Brain (organoid and tissue), 16 donors: ENCODE measurements at places on chromosomes 4 and X. TPM values are rescaled to one million over a fixed set of nuclear protein-coding genes. Genes with fewer than 3 reads are reported as not detected.

RHOH gene
- not detected for polyA plus RNA-seq

DNA sequence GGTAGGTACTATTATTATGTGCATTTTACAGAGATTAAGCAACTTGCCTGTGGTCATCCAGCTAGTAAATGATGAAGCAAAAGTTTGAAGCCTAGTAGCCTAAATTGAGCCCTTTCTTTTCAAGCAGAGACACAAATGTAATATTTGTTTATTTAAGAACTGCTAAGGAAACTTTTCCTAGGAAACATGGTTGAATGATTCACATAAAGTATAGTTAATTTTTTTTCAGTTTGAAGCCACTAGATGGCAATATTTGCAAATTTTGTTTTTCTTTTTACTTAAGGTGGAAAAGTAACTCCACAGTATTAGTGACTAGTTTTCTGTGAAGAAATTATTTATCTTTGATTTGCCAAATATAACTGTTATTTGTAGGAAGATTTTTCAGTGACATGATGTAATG, 52.8 kb upstream of the ANKRD17 start:
- peak; percentile 55 for DNase-seq

DNA sequence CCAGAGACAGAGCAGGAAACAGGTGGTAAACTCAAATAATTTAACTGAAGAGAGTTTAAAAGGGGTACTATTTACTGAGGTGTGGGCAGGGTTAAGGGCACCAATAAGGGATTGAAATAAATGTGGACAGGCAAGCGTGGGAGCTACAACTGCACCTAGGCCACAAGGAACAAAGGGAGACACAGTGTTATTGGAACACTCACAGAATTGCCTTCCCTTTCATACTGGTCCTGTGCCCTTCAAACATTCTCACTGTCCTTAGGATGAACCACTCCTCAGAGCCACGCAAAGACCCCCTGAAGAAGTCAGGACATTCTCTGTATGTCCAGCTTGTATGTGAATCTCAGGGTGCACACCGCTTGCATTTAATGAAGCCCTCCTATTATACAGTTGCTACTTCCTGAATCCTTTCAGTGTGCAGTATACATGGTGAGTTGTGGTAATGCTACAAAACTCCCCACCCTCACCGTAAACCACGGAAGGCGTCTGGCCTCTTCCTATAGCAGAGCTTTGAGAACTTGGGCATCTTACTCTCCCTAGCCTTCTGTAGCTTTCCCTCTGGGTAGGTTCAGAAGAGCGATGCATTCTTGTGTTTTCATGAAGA, 9.6 kb upstream of the MRPL1 start:
- DNase-seq = no peak

CHST7 gene
- 9.9 TPM for polyA plus RNA-seq

NR0B1 gene
- 5.8 TPM for polyA plus RNA-seq

DNA sequence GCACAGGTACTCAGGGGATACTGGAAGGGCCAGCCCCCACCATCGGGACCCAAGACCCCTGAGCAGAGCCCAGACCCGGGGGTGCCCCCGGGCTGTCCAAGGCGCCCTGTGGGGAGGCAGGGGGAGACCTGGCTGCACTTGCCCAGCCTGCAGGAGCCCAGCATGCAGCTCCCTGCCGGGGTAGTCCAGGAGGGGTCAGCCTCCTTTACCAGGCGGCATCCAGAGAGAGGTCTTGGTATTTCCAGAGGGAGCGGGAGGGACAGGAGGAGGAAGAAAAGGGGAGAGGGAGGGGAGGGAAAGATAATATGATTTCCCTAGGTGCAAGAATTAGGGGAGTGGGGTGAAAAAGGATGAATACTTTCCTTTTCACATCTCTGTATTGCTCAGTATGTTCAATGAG, 97.5 kb downstream of the ABLIM2 start:
- DNase-seq = no peak

DNA sequence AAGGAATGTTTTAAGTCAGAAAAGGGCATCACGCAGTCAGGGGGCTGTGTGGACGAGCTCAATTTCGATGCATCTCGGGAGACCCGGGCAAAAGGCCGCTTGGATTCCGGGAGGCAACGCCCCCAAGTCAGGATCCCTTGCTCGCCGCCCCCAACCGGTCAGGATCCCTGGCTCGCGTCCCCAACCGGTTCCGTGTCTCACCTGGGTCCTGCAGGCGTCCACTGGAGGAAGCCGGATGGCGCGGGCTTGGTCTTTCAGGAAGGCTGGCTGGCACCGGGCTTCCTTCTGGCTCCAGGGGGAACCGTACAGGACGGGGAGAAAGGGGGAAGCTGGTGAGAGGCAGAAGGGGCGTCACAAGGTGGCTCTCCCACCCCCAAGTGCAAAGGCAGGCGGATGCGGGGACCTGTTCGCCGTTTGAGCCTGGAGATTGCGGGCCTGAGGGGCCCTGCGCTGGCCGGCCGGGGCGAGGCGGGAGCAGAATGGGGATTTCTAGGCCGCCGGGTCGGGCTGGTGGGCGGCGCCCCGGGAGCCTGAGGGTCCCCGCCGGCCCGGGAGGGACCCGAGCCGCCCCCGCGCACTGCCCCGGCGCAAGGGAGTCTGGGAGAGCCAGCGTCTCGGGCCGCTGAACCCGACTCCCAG, 84.7 kb downstream of the HPRT1 start:
- no peak for DNase-seq

GRCh38 chr4:141133999-141134995, 1.0 kb upstream of the RNF150 start:
- peak; percentile 17 for DNase-seq

SPANXN4 gene
- polyA plus RNA-seq = not detected

DNA sequence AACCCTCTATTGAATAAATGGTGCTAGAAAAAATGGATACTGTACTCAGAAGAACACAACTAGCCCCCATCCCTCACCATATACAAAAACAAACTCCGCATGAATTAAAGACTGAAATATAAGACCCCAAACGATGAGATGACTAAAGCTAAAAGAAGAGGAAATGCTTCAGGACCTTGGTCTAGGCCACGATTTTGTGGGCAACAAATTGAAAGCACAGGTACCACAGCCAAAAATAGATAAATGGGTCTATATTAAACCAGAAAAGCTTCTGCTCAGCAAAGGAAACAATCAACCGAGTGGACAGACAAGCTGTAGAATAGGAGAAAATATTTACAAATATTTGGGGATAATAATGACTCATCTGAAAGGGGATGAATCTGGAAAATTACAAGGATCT, 86.4 kb upstream of the DHRSX start:
- DNase-seq = no peak

MAGEC1 gene
- polyA plus RNA-seq = 0.10 TPM

PF4V1 gene
- not detected for polyA plus RNA-seq

DNA sequence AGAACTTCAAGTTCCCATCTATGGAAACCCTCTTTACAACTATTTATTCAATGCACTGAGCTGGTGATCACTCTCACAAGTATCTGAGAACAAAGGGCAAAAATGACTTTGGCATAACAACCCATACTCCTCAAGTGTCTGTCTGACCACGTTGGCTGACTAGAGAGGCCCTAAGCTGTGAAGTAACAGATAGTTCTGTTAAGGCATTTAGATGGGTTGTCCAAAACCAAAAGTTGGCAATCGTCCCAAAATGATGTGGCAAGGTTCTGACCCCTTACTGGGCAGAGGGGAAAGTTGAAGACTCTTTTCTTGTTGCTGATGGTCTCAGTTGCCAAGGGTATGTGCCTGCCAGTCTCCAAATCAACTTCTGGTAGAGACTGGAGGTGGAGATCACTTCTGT, 524.8 kb downstream of the PPARGC1A start:
- no peak for DNase-seq

DNA sequence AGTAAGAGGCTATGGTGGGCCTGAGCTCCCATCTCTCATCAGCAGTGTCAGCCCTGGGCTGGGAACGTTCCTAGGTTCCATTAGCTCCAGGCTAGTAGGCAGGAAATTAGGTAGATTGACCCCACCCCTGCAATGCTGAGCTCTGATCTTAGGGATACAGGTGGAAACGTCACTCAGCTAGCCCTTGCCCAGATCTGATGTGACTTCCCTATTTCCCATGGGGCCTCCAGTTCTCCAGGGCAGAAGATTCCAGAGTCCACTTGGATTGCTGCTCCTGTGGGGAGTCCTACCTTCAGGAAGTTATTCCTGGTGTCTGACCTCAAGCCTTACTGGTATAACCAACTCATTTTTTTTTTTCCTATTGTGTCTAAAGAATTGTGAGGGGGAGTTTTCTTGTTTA, 81.1 kb downstream of the EFNB1 start:
- DNase-seq = no peak

DNA sequence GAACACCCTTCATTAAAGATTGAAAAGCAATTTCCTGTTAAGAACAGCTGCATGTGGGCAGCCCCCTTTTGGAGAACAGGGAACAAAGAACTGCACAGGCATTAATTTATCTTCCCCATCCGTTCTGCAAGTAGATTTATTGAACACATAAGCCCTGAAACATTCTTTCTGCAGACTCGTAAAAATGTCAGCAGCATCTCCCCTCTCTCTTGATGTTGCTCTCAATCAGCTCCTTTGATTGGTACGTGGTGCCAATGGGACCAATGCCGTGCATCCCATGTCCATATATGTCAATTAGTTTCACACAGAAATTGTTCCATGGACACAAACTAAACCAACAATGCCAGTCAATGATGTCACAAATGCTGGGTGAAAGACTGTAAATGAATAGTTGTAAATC, 228.5 kb upstream of the RASGEF1B start:
- no peak for DNase-seq

- DNase-seq = peak; percentile 1
These were observed 773 bp upstream of the TXLNG start for GRCh38 chrX:16785247-16786138.

DNA sequence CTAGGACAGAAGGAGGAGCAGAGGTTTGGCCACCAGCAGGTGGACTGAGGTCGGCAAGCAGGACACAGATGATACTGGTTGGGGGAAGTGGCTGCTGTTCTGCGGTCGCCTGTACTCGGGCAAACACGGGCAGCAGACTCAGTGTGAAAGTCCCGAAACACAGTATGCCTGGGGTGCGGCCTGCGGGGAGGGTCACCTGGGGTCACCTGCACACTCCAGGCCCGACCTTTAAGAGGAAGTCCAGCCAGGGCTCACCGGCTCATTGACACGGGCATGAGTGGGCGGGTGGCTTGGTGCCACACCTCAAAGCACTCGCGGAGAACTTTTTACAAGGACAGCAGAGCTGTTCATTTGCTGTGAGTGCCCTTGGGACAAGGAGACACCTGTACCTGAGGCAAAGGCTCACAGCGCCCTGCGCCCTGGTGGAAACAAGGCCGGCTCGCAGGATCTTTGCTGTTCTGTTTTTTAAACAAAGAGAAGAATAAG, 71.5 kb upstream of the MXD4 start:
- DNase-seq = no peak

VCX2 gene
- polyA plus RNA-seq = not detected

- peak; percentile 11 for DNase-seq
These were observed 70.0 kb upstream of the STS start for GRCh38 chrX:7077241-7078230.

MAD2L1 gene
- polyA plus RNA-seq = 11.4 TPM

DNA sequence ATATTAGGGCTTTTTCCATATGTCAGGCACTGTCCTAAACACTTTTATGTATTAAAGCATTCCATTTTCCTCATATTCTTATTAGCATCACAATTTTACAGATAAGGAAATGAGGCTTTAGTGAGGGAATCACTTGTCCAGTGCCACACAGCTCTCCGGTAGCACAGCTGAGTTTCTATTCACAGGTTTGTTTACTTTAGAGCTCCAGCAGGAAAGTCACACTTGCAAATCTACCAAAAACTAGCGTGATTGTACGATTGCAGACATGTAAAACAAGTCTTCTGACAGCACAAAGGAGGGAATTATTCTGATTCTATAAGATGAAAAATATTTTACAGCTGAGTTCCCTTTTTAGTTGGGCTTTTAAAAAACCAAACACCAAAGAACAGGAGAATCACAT, 472.1 kb downstream of the TMA16 start:
- DNase-seq = no peak

TLR10 gene
- polyA plus RNA-seq = 0.20 TPM

DNA sequence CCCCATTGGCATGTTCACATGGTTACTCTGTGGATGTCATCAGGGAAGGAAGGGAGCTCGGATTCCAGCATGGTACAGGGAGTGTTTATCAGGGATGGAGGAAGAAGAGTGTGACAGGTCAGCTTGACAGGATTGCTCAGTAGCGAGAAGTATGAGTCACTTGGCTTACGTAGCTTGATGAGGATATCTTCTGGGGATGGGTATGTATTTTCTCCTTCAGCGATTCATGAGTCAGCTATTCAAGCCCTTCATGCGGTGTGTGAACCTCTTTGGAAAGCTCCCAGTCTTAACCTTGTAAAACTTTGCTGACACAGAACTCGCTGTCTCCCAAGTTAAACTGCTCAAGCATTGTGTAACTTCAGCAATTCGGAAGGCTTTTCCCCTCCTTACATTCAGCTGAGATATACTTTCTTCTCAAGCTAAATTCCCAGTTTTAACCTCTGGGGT, 275.4 kb downstream of the ARHGAP10 start:
- DNase-seq = no peak

- DNase-seq = peak; percentile 49
These were observed 624.1 kb upstream of the GNPDA2 start for GRCh38 chr4:45350438-45350837.

GRCh38 chr4:114400531-114400930, 198.1 kb upstream of the UGT8 start:
- no peak for DNase-seq

DNA sequence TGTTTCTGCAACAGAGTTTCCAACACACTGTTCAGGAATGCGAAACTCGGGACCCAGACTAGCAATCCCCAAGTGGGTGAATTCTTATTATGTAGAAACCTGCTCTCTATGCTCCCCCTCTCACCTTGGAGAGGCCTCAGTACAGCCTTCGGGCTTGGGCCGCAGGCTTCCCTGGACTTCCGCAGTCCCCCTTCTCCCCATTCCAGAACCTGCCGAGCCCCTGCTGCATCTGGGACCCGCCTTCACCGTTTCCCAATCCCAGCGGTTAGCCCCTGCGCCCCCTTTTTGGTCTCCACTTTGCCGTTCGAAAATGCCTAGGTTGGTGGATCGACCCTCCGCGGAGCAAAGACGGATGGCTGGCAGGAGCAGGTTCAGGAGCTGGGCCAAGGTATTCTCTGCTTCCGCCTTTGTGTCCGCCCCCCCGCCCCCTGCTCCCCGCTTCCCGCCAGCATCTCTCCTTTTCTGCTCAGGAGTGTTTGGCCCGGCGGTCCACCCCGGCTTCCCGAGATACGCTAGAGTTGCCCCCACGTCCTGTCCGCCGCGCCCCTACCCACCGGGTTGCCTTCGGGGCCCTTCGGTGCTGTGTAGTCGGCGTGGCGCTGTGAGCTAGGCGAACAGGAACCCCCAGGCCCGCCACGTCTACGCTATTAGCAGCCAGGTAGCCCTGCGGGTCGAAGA, 11.5 kb downstream of the HAND2 start:
- no peak for DNase-seq

DNA sequence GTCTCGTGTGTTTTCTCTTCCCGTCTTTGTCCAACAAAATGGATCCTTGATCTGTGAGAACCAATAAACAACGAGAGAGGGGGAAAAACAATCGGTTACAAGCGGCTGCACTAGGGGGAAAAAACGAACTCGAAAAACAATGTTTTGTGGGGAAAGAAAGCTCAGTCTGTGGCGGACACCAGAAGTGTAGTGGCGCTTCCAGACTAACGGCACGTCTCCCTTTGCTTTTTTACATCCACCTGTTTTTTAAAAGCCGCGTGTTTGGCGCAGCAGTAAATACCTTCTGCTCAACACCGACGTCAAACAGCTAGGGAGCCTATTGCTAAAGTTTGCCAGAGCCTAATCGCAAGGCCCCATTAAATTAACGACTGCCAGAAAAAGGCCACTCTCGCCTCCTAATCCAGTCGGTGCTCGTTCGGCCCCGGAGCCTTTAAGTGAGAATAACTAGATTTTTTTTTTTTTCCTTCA, 3.3 kb downstream of the NKX6-1 start:
- DNase-seq = peak; percentile 59

OPRPN gene
- polyA plus RNA-seq = not detected
